DND-41 (cell line): ENCODE measurements at places on chromosomes 7 and 10.
A peak's percentile ranks its signal among the peaks of the same experiment; 100 is the strongest.

GRCh38 chr10:133235932-133236331 lies 1.7 kb upstream of the VENTX start:
- DNase-seq = no peak

DNA sequence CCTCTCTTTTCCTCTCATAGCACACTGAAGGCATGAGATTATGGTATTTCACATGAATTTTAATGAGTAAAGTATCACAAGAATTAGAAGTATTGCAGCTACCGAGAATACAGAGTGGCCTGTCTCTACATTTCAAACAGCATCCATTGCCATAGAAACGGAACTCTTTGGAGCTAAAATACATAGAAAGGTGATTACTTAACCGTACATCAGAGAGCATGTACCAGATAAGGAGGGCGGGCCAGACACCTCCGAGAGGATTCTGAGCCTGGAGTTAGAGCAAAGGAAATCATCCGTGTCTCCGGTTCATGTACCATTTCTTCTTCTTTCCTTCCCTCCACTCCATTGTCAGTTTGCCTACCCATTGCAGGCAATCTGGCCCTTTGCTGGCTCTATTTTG lies 196.7 kb downstream of the KLF6 start:
- no peak for DNase-seq

- DNase-seq = no peak
These were observed 268.5 kb downstream of the RPS24 start for GRCh38 chr10:78301891-78302738.

DNA sequence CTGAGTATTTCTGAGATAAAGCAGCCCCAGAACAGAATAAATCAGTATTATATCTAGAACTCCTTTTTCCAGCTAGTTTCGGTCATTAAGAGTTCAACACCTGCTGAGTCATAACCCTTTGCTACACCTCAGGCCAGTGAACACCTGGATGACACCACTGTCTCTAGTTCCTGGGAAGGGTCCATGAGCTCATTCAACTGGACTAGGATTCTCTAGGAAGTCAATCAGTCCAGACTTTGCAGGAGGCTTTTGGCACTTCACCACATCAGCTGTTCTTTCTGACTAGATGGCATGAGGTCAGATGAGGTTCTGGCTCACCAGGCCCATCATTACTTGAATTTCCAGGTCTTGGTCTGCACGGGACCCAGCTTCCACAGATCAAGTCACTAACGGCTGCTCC lies 11.7 kb downstream of the SLC39A12 start:
- DNase-seq = no peak

DNA sequence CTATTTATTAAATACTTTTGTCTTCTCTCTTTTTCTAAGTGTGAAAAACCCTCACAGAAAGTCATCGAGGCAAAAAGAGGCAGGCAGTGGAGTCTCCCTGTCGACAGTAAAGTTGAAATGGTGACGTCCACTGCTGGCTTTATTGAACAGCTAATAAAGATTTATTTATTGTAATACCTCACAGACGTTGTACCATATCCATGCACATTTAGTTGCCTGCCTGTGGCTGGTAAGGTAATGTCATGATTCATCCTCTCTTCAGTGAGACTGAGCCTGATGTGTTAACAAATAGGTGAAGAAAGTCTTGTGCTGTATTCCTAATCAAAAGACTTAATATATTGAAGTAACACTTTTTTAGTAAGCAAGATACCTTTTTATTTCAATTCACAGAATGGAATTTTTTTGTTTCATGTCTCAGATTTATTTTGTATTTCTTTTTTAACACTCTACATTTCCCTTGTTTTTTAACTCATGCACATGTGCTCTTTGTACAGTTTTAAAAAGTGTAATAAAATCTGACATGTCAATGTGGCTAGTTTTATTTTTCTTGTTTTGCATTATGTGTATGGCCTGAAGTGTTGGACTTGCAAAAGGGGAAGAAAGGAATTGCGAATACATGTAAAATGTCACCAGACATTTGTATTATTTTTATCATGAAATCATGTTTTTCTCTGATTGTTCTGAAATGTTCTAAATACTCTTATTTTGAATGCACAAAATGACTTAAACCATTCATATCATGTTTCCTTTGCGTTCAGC lies 43.4 kb downstream of the TARP start:
- DNase-seq = no peak

DNA sequence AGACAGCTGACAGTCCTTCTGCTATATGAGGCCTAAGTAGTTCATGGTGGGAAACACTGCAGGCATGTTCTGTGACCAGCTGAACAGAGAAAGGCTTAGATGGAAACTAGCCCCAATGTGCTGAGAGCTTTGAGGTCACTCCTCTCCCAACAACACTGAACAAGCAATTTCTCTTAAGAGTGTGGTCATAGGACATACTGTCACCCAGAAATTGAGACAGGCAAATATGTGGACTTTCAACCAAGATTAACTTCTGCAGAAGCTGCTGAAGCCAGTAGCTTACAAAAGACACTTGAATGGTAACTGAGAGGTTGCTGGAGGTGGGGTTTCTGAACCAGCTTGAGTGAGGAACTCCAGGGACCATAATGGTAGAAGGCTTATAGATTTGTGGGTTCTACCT lies 38.9 kb upstream of the UNC5B start:
- no peak for DNase-seq

DNA sequence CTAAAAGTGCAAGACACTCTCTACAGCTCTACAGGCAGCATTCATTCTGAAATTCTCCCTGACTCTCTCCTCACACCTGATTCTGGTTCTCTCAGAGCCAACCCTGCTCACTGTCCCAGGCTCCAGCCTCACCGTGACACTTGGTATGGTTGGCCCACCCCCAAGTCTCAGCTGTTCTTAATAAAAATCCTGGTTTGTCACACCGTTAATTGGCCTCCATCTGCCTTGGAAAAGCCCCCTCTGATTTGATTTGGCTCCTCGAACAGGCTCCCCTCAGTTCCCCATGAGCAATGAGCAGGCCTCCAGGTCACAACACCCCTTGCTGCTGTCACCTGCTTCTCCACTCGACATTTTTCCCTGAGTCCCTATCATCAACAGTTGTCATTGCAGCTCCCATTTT lies 507.3 kb upstream of the AUTS2 start:
- DNase-seq = no peak

DNA sequence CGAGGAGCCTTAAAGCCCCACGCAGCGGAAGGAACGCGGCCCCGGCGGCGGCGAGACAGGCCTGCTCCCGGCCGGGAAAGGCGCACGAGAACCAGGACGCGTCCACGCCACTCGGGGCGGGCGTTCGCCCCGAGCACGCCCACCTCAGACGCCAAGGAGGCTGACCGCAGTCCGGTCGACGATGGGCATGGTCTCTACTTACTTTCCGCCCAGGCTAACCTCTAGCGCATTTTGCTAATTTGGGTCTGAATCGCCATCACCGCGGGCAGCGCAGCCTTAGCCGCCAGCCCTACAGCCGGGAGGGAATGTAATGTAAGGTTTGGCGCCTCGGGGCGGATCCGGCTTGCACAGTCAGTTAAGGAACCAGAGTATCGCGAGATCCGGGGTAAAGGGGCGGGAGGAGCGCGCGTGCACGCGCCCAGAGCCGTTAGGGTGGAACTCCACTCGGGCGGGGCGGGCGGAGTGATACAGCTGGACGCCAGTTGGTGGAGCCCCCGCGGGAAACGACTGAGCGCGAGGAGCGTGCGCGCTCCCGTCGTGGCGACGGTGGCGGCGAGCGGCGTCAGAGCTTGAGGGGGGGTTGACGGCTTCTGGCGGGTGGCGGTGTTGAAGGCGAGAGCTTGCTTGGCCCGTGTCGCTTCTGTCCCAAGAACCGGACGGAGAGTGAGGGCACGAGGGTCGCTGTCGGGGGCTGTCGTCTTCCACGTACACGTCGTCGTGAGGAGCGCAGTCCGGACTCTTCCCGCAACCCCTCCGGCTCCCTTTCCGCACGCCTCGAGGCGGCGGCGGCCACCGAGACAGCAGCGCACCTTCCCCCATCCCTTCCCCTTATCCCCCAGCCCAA lies at the start of gene LUC7L2:
Gene LUC7L2 (plus strand): TSS at position 529 of the 844 bp plus-strand sequence. CDS start 368 bp downstream, outside the sequence.
- peak; percentile 100 for DNase-seq

DNA sequence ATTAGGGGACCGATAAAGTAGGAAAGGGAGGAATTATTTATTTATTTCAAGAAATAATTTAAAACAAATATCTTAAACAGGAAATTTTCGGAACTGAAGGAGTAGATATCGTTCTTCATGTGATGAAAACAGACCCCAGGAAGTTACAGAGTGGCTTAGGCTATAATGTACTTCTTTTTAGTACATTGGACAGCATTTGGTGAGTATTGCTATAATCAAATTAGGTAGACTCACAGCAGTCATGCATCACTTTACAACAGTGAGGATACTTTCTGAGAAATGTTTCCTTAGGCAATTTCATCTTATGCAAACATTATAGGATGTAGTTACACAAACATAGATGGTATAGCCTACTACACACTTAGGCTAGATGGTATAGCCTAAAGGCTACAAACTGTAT lies 33.0 kb downstream of the FAM237B start:
- no peak for DNase-seq

- DNase-seq = no peak
These were observed 64.2 kb upstream of the IL6 start for GRCh38 chr7:22662556-22663356.

DNA sequence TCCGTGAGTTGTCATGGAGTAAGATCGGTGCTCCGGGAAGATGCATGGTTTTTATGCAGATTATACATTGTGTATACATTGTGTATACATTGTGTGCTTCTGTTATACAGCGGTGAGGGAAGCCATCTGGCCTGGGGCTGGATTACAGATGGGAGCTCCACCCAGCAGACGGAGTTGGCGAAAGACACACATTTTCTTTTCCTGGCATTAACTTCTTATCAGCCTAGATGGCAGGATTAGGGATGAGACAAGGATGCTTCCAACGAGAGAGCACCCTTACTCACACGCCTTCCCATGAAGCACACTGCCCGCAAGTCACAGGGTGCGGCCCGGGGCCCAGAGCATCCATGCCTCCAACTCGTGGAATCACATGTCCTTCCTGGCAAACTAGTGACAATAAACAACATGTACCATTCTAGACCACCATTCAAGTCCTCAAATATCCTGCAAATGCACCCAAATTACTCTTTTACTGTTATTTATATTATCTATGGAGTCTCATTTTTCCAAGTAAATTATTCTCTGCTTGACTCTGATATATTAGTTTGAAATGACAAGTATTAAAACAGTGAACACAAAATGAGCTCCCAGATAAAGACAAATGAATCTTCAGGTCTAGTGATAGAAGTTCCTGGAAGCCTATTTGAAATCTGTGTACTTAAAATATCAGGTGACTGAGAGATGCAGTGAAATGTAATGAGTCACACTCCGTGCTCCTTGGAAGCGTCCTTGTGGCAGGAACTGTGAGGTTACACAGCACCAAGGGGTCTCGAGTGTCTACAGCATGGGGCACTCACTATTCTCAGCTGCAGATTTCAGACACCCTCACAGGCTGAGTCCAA lies 29.8 kb upstream of the PPP2R2D start:
- DNase-seq = no peak

DNA sequence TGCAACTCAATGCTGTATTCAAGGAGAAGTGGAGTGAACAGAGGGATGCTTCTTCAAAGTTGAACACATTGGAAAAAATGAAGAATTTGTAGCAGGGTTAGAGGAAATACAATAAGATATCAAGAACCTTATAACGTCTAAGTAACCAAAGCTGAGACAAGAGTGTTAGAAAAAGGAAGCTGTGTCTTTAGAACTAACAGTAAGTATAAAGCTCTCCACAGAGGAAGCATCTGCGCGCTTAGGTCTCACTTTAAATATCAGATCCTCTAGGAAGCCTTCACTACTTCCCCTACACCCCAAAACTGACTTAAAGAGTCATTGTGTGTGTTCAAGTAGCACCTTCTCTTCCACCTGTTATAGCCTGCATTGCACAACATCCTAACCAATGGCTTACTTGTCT lies 43.0 kb downstream of the CH25H start:
- DNase-seq = no peak

- DNase-seq = no peak
These were observed 1.0 kb downstream of the DDC start for GRCh38 chr7:50564171-50564570.

DNA sequence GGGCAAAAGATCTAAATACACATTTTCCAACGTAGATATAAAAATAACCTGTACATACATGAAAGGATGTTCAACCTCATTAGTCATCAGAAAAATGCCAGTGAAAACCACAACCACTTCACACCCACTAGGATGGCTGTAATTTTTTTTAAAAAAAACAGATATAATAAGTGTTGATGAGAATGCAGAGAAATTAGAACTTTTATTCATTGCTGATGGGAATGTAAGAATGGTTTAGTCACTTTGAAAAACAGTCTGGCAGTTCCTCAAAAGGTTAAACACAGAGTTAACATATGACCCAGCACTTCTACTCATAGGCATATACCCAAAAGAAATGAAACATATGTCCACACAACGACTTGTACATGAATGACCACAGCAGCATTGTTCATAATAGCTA lies 32.3 kb upstream of the PRKCQ start:
- DNase-seq = no peak

GRCh38 chr10:133139551-133140065 lies 20.4 kb upstream of the KNDC1 start:
- DNase-seq = no peak

GRCh38 chr10:86333826-86334487 lies 32.6 kb downstream of the GRID1 start:
- no peak for DNase-seq

DNA sequence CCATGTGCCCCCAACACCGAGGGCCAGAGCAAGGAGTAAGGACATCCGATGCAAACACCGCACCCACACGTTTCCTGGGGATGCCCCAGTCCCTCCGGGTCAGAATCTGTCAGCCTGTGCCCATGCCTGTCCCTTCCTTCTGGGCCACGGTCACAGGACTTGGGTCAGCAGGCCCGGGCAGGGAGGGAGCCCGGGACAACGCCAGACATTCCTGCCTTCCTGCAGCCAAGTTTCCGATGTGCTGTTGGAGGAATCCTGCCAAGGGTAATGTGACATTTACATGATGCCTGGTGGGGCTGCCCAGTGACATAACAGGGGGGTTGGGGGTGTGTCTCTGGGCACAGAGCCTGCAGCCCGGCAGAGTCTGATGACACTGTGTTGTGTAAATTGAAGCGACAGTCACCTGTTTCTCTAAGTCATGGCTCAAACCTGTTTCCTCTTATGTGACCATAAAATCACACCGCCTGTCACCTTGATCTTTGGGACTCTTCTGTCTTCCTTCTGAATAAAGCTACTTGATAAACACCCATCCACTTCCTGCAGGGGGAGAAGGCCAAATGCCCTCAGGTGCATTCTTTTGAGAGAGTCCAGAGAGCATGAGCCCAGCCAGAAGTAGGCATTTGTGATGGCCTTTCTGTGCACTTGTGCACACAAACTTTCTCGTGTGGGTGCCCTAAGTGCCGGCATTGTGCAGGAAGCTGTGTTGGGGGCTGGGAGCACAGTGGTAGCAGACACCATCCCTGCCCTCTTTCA lies 175.3 kb upstream of the RHEB start:
- DNase-seq = no peak

GRCh38 chr7:86790383-86790782 lies 146.7 kb downstream of the GRM3 start:
- DNase-seq = no peak

GRCh38 chr7:31595390-31595789 lies 81.5 kb downstream of the ITPRID1 start:
- DNase-seq = no peak

- DNase-seq = no peak
These were observed 153.9 kb downstream of the DNAJC1 start for GRCh38 chr10:21849607-21850006.
